Lung (tissue), 17 donors: ENCODE measurements at places on chromosomes 1 and 21. TPM values are rescaled to one million over a fixed set of nuclear protein-coding genes. Genes with fewer than 3 reads are reported as not detected.

- no peaks in the 10 kb centered on the region for H3K27me3 ChIP-seq
- H3K27ac ChIP-seq = no peak overlapping the region
- no peak for DNase-seq
- no peaks in the 10 kb centered on the region for H3K36me3 ChIP-seq
- H3K4me1 ChIP-seq = no peaks in the 10 kb centered on the region
Observed at GRCh38 chr1:15680131-15680530, 4.0 kb upstream of the PLEKHM2 start.

DNA sequence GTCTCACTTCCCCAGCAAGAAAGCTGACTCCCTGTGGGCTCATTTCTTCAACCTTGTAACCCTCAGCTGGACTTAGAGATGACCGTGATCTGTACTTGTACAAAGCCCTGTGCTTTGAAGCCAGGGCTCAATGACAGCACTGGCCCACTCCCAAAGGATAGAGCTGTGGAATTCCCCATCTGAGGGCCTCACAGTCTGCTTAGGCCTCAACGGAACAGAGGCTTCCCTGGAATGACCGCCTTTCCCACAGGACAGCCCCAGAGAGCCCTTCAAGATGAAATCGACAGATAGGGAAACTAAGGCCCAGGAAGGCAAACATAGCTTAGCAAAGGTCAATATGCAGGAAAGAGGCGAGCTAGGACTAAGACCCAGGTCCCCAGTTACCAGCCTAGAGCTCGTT lies 11.5 kb downstream of the SLC9A1 start:
- H3K4me3 ChIP-seq = no peak overlapping the region
- peaks cover 10% of the 10 kb centered on the region for H3K4me1 ChIP-seq
- H3K27ac ChIP-seq = peak overlapping the region; percentile 24
- no peaks in the 10 kb centered on the region for H3K27me3 ChIP-seq
- H3K36me3 ChIP-seq = peaks cover 5% of the 10 kb centered on the region
- DNase-seq = peak; percentile 42

NUF2 gene
- total RNA-seq = 7.2 TPM

DNA sequence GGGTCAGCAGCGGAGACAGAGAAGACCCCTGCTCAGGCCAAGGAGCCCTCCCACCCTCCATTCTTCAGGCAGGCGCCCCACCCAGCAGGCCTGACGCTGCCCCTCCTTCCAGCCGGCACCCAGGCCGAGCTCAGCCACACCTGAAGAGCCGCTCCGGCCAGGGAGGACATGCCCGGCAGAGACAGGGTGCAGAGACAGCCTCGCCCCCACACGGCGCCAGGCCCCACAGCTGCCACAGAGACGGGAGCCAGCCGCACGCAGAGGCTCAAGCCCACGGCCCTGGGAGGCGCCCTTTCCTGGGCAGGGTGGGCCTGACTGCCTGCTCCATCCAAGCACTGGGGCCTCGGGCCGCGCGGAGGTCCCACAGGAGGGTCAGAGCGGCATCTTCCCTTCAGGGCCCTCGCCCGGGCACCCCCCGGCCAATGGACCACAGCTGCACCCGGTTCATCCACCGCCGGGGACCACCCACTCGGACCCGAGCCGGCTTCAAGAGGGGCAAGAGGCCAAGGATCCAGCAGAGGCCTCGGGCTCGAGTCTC lies 5.2 kb downstream of the TTLL10 start:
- H3K4me3 ChIP-seq = no peak overlapping the region
- H3K27ac ChIP-seq = no peak overlapping the region
- no peak for DNase-seq
- no peaks in the 10 kb centered on the region for H3K27me3 ChIP-seq
- no peaks in the 10 kb centered on the region for H3K4me1 ChIP-seq

FLG2 gene
- total RNA-seq = not detected

ASCL5 gene
- not detected for total RNA-seq

WNT3A gene
- total RNA-seq = 0.09 TPM

DNA sequence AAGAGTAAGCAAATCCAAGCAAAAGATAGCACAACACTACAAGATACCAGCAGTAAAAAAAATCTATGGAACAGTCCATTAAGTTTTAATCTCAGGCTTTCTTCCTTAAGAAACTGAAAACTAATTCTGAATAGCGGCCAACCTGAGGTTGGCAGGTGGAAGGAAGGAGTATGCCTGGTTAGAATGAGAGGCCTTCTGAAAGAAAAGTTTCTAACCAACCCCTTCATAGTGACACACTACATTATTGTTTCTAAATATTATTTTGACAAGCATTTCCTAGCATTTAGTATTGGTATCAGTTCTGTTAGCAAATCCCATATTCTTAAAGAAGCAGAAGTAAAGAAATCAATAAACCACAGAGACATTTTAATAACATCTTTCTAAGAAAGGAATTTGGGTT lies 205.7 kb upstream of the PTBP2 start:
- no peak overlapping the region for H3K27ac ChIP-seq
- no peaks in the 10 kb centered on the region for H3K36me3 ChIP-seq
- DNase-seq = no peak
- no peaks in the 10 kb centered on the region for H3K27me3 ChIP-seq
- no peak overlapping the region for H3K4me3 ChIP-seq
